Kidney (tissue), 22 donors: ENCODE measurements at places on chromosomes 1 and 21. TPM values are rescaled to one million over a fixed set of nuclear protein-coding genes. Genes with fewer than 3 reads are reported as not detected.

GRCh38 chr1:234885601-234886000 lies 243.0 kb downstream of the TOMM20 start:
- no peak overlapping the region for H3K4me3 ChIP-seq
- peak overlapping the region; percentile 5 for H3K27ac ChIP-seq
- H3K27me3 ChIP-seq = no peaks in the 10 kb centered on the region

- no peak overlapping the region for H3K4me3 ChIP-seq
- H3K4me1 ChIP-seq = peaks cover 9% of the 10 kb centered on the region
- no peaks in the 10 kb centered on the region for H3K36me3 ChIP-seq
- no peaks in the 10 kb centered on the region for H3K27me3 ChIP-seq
- no peak overlapping the region for H3K27ac ChIP-seq
- DNase-seq = peak; percentile 82
Measured at GRCh38 chr1:17606826-17607440, 67.4 kb downstream of the ARHGEF10L start.

- H3K4me3 ChIP-seq = no peak overlapping the region
- no peak overlapping the region for H3K27ac ChIP-seq
- H3K27me3 ChIP-seq = no peaks in the 10 kb centered on the region
- no peaks in the 10 kb centered on the region for H3K36me3 ChIP-seq
- H3K4me1 ChIP-seq = no peaks in the 10 kb centered on the region
- peak; percentile 76 for DNase-seq
Measured at GRCh38 chr1:41399145-41399795, 38.0 kb downstream of the FOXO6 start.

- no peak overlapping the region for H3K4me3 ChIP-seq
- peak; percentile 74 for DNase-seq
- H3K36me3 ChIP-seq = no peaks in the 10 kb centered on the region
Measured at GRCh38 chr21:35925497-35925896, 134.8 kb downstream of the SETD4 start.

DNA sequence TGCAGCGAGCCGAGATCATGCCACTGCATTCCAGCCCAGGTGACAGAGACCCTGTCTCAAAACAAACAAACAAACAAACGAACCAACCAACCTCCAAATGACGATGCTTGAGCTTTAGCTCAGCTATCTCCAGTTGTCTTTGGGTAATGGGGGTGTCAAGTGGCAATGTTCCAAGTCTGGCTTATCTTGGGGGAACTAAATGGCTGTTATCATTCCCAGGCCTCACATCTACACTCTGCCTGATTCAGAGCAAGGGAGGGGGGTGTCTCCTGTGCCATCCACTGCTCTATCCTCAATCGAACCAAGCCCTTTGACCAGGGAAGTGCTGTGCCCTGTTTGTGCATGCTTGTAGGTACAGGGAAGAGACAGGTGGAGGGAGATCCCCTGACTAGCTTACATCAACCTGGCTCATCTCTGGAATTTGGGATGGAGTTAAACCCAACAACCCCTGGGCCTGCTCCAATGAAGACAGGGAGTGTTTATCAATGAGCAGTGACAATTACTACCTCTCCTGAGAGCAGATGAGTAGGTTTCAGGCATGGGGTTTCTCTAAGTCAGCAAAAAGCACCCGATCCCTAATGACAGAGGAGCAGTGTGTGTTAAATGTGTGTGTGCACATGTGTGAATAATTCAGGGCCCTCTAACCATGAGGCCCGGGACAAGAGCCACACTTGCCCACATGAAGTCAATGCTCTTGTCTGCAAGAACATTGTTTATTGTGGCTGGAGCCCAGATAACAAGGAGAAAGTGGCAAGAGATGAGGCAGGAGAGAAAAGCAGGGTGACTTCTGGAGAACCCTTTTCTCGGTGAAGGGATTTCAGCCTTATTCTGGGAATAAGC lies 20.3 kb upstream of the IL6R start:
- no peaks in the 10 kb centered on the region for H3K36me3 ChIP-seq

DNA sequence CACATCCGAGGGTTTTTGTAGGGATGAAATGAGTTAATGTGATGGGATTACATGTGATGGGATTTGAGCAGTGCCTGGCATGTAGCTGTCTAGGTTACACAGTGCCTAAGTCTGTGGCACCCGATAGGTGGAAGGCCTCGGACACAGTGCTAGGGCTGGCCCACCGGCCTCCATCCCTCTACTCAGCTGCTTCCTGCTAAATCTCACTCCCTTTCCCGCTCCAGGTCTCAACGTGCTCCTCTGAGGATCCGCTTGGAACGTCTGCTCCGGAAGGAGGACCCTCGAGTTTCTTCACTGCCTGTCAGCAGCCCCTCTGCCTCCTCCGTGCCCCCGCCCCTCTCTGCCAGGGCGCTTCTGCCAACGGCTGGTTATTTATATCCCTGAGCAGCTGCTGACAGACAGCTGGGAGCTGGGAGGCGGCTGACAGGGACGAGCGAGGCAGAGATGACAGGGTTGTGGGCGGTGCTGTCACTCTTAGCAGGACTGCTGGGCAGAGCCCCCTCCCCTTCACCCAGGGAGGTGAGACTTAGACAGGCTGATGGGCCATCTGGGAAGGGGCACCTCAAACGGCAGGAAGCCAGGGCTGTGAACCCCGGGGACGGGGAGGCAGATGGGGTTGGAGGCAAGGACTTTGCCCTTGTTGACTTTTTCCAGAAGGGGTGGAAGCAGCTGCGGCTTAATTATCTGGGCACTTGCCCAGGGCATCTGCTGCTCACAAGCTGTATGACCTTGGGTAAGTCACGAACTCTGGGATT lies 26.6 kb upstream of the LRRN2 start:
- no peak overlapping the region for H3K27ac ChIP-seq
- no peak for DNase-seq
- no peak overlapping the region for H3K4me3 ChIP-seq
- no peaks in the 10 kb centered on the region for H3K4me1 ChIP-seq
- H3K36me3 ChIP-seq = no peaks in the 10 kb centered on the region

DNA sequence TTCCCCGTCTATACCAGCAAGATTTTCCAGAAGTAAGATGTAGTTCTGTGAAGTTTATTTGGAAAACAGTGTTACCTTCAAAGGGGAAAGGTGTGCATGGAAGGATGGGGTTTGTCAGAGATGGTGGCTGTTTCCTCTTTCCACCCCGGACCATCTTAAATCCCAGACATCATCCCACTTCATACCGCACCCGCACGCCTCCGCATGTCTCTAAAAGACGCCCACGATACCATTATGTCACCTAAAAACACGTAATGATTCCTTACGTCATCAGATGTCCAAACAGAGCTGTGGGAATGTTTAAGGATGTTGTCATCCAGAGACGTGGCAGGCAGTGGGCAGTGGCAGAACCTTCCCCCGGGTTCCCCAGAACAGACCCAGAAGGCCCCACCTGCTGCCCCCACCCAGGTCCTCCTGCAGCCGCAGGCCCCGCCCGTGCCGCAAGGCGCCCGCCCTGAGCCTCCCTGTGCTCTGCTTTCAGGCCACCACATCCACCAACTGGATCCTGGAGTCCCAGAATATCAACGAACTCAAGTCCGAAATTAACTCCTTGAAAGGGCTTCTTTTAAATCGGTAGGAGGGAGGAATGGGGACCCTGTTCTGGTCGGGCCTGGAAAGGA lies 152.2 kb downstream of the PEX14 start:
- no peak for DNase-seq
- H3K36me3 ChIP-seq = no peaks in the 10 kb centered on the region
- no peak overlapping the region for H3K4me3 ChIP-seq
- no peak overlapping the region for H3K27ac ChIP-seq
- H3K4me1 ChIP-seq = no peaks in the 10 kb centered on the region

DNA sequence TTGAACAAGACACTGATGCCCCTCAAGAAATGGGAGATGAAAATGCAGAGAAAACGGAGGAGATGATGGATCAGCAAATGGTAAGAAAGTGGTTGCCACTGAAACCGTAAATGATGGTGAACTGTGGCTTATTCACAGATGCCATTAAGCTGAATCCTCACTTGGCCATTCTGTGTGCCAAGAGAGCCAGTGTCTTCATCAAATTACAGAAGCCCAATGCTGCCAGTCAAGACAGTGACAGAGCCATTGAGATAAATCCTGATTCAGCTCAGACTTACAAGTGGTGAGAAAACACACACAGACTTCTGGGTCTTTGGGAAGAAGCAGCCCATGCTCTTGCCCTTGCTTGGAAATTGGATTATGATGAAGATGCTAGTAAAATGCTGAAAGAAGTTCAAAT lies 52.5 kb downstream of the NBPF6 start:
- no peak overlapping the region for H3K27ac ChIP-seq
- DNase-seq = no peak
- no peaks in the 10 kb centered on the region for H3K36me3 ChIP-seq
- no peak overlapping the region for H3K4me3 ChIP-seq
- H3K27me3 ChIP-seq = no peaks in the 10 kb centered on the region

DNA sequence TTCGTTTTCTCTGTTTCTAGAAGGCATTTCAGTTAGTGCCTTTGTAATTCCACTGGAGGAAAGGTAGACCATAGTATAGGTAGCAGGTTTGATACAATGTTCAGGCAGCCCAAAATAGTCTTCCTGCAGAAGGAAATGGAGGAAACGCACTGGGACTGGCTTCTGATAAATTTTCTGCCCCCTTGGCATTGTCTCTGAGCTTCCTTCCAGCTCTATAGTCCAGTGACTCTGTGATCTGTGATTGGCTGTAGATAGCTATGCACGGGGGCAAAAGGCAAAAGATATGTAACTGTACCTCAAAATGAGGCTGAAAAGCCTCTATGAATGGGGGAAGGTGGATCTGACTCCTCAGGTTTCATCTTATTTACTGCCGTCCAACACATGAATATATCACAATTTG lies 5.8 kb upstream of the MAGOH start:
- no peaks in the 10 kb centered on the region for H3K27me3 ChIP-seq
- no peak overlapping the region for H3K27ac ChIP-seq
- no peaks in the 10 kb centered on the region for H3K4me1 ChIP-seq

DNA sequence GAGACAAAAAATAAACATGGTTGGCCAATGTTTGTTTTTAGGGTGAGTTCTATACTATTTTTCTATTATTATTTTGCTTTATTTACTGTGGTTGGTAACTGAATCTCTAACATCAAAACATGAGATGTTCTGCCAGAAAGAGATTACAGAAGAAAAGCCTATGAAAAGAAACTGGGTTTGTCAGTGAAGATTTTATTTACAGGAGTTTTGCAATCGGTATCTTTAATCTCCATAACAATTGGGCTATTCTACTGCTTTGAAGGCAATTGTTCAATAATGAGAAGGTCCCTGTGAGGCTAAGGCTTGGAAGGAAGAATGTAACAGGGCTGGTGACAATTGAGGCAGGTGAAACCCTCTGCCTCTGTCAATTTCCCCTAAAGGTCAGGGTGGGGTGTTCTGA lies 155.5 kb downstream of the CLIC6 start:
- no peaks in the 10 kb centered on the region for H3K27me3 ChIP-seq
- H3K4me1 ChIP-seq = no peaks in the 10 kb centered on the region
- H3K27ac ChIP-seq = no peak overlapping the region
- no peaks in the 10 kb centered on the region for H3K36me3 ChIP-seq

DNA sequence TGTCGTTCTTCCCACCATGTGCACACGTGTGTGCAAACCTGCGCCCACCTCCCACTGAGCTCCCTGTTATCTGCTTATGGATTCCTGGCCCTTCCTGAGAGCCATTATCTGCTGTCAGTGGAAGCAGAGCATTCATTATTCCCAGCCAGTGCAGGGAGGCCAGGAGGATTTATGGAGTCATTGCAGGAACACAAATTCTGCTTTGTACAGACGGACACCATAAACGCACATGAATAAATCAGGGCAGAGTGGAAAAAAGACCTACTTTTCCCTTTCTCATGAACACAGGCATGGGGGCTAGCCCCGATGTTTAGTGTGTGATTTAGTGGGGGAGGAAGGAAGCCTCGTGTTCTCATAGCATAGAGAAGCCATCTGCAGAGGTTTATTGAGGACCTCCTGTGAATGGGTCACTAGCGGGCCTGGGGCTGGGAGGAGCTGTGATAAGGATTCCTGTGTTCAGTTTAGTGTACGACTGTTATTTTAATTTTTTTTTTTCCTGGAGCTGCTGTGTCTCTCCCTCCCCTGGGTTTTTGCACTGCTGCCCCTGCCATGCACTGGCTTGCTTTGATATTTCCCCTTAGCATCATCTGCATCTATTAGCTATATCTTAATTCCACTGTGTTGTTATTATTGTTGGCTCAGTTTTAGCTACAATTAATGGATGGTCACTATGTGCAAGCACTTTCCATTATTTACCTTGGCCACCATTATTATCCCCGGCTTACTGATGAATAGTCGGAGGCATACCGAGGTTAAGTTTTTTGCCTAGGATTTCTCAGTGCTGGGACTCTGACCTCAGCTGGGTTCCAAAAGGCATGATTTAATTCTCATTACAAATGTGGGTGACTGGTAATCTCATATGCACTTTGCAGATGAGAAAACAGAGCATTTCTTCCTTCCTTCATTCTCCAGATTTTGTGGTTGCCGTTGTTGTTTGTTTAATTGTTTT lies 33.0 kb downstream of the HUNK start:
- DNase-seq = no peak
- no peaks in the 10 kb centered on the region for H3K27me3 ChIP-seq
- peaks cover 23% of the 10 kb centered on the region for H3K4me1 ChIP-seq
- no peaks in the 10 kb centered on the region for H3K36me3 ChIP-seq

- no peak overlapping the region for H3K27ac ChIP-seq
- H3K36me3 ChIP-seq = no peaks in the 10 kb centered on the region
- H3K27me3 ChIP-seq = no peaks in the 10 kb centered on the region
- H3K4me1 ChIP-seq = peaks cover 4% of the 10 kb centered on the region
- H3K4me3 ChIP-seq = no peak overlapping the region
Measured at GRCh38 chr1:226825746-226826100, 44.7 kb upstream of the PSEN2 start.

- H3K4me3 ChIP-seq = no peak overlapping the region
- H3K27me3 ChIP-seq = no peaks in the 10 kb centered on the region
- no peaks in the 10 kb centered on the region for H3K4me1 ChIP-seq
- H3K36me3 ChIP-seq = no peaks in the 10 kb centered on the region
- no peak overlapping the region for H3K27ac ChIP-seq
Measured at GRCh38 chr1:40633931-40634376, 31.5 kb downstream of the RIMS3 start.

DNA sequence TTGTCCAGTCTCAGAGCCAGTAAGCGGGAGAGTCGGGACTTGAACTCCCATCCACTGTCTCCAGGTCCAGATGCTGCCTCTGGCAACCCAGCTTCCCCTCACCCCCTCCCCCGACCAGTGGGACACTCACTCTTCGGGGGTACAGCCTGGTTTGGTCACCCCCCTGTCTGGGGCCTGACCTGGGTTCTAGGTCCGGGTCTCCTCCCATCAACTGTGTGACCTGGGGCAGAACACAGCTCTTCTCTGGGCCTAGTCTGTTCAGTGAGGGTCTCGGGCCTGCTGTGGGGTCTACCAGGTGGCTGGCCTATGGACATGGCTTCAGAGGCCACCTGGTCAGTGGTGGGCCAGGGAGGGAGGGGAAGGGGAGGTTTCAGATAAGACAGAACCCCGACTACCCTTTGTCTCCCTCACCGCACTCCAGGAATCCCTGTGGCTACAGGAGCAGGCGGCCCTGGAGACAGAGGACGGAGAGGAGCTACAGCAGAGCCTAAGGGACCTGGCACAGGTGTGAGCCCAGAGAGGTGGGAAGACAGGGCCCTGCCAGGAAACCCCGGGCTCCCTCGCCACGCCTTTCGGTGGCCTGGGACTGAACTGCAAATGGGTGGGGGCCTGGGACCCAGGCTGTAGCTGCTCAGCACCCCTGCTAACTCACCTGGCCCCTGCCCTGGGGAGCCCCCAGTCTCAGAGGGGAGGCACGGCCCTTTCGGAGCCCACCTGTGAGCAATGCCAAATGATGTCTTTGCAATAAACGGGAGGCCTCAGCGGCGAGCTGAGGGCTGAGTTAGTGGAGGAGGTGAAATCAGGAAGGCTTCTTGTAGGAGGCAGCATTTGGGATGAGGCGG lies 4.1 kb upstream of the NBPF3 start:
- H3K27me3 ChIP-seq = no peaks in the 10 kb centered on the region
- no peak overlapping the region for H3K4me3 ChIP-seq
- H3K27ac ChIP-seq = no peak overlapping the region
- no peaks in the 10 kb centered on the region for H3K36me3 ChIP-seq

The F5 gene
- 5.1 TPM for polyA plus RNA-seq

The CD247 gene
- polyA plus RNA-seq = 1.8 TPM

The LENEP gene
- polyA plus RNA-seq = not detected
